ENCODE measurements at places on chromosomes 11 and 22.

DNA sequence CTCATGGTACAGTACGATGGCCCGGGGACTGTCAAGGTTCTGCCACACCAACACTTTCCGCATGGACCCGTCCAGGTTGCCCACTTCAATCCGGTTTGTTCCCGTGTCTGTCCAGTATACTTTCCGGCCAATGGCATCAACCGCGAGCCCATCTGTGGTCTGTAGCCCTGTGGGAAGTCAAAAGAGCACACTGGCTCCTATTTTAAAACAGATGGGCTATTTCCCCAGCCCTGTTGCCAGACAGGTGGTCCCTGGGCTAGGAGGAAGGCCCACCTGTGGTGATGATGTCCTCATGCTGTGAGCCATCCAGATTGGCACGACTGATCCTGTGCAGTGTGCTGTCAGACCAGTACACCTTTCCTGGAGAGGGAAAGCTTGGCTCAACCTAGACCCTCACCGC, 30.4 kb upstream of the CKAP5 start:
- DNase-seq = no peak

- DNase-seq = no peak
Observed at GRCh38 chr22:35102663-35103062, 36.7 kb downstream of the ISX start.

DNA sequence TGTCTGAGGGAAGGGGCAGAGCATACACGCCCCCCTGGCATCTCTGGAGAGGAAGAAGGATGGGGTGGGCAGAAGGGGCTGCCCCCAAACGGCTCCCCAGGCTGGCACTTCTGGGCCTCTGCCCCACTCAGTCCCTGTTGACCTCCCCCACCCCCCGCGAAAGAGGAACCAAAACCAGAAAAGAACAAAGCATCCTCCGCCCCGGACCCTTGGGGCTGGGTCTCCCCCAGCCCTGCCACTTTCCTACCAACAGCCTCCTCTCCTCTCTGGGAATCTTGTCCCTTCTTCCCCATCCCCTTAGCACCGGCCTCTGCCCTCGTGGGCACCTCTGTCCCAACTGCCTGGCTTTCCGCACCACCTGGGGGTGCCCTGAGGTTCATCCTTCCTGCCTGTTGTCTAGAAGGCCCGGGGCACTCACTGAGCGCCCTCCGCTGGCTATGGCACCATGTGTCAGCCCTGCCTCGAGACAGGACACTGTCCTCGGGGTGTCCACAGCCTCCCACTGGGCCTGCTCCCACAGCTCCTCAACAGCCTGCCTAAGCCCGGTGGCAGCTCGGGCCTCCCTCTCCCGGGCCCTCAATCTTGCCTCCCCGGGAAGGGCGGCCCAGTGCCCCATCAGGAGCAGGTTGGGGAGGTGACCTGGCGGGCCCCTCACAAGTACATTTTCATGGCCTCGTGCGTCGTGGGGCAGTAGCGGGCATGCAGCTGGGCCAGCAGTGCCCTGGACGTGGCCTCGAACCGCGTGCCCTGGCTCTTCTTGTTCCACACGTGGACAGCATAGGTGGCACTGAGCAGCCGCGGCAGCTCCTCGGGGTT, 28.2 kb downstream of the A4GALT start:
- DNase-seq = no peak

- no peak for DNase-seq
Observed at GRCh38 chr11:120798854-120799253, 225.0 kb upstream of the TBCEL start.

GRCh38 chr22:38923463-38924346, 33.7 kb upstream of the APOBEC3A start:
- peak; percentile 78 for DNase-seq

GRCh38 chr11:113796663-113797259, 17.2 kb downstream of the CLDN25 start:
- DNase-seq = no peak

DNA sequence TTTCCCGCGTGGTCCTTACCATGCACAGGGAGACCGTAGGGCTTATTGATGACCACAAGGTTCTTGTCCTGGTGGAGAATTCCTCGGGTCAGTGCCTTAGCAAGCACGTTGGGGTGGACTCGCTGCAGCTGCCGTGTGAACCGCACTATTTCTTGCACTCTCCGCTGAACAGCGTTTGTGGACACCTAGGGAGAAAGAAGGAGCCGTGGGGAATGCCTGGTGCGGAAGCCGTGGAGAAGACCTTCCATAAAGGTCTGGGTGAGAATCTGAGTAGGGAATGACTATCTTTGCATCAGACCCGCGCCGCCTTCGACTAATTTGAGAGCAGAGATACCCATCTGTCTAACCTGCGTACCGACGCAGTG, 597 bp downstream of the RPUSD4 start:
- DNase-seq = no peak

- DNase-seq = no peak
Observed at GRCh38 chr22:23080613-23081290, 10.4 kb downstream of the GNAZ start.

Measured in substantia nigra (tissue), 51 donors.